ENCODE measurements at places on chromosomes 16 and 17. TPM values are rescaled to one million over a fixed set of nuclear protein-coding genes. Genes with fewer than 3 reads are reported as not detected.

- no peak overlapping the region for H3K4me3 ChIP-seq
- no peaks in the 10 kb centered on the region for H3K36me3 ChIP-seq
- no peak for DNase-seq
- no peaks in the 10 kb centered on the region for H3K27me3 ChIP-seq
- no peaks in the 10 kb centered on the region for H3K4me1 ChIP-seq
- H3K27ac ChIP-seq = no peak overlapping the region
Observed at GRCh38 chr16:48451323-48451722, 66.1 kb upstream of the SIAH1 start.

The DNASE1 gene
- total RNA-seq = 21.7 TPM

The EVI2B gene
- 12.7 TPM for total RNA-seq

DNA sequence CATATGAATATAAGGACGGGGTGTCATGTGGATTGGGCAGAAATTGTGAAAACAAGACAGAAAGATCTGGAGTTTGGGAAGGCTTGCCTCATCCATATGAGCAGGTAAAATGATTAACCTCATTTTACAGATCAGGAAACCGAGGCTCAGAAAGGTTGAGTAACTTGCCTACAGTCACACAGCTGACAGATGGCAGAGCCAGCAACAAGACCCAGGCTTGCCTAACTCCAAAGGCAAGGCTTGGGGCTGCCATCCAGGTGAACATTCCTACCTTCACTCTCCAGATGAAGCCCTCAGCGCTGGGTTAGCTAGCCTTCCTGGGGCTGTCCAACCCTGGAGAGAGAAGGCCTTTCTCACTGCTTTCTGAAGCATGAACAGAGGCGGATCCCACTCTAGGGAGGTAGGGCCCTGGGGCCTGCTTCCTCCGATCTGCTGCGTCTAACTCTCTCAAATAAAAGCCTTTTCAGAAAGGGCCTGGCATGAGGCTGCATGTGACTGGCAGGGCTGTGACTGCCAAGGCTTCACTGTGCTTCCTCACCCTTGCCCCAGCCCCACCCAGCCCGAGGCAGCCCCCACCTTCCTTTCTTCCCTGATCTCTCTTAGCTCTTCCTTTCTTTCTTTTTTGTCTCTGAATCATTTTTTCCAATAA lies 107.8 kb downstream of the GNAO1 start:
- DNase-seq = no peak
- H3K27me3 ChIP-seq = no peaks in the 10 kb centered on the region
- H3K4me3 ChIP-seq = no peak overlapping the region
- no peaks in the 10 kb centered on the region for H3K4me1 ChIP-seq
- H3K27ac ChIP-seq = no peak overlapping the region
- H3K36me3 ChIP-seq = no peaks in the 10 kb centered on the region

- H3K4me3 ChIP-seq = no peak overlapping the region
- no peaks in the 10 kb centered on the region for H3K4me1 ChIP-seq
- no peak overlapping the region for H3K27ac ChIP-seq
- no peaks in the 10 kb centered on the region for H3K36me3 ChIP-seq
Observed at GRCh38 chr17:48378708-48379392, 51.2 kb downstream of the SKAP1 start.

GRCh38 chr17:58993311-58993710 lies 113.4 kb downstream of the TRIM37 start:
- DNase-seq = no peak
- H3K27ac ChIP-seq = no peak overlapping the region
- no peaks in the 10 kb centered on the region for H3K36me3 ChIP-seq
- no peaks in the 10 kb centered on the region for H3K27me3 ChIP-seq
- no peak overlapping the region for H3K4me3 ChIP-seq
- H3K4me1 ChIP-seq = no peaks in the 10 kb centered on the region

The NEUROD2 gene
- not detected for total RNA-seq

GRCh38 chr16:69036399-69037091 lies 68.9 kb upstream of the HAS3 start:
- H3K27me3 ChIP-seq = no peaks in the 10 kb centered on the region
- H3K36me3 ChIP-seq = no peaks in the 10 kb centered on the region
- H3K4me3 ChIP-seq = no peak overlapping the region
- DNase-seq = no peak
- H3K27ac ChIP-seq = no peak overlapping the region

DNA sequence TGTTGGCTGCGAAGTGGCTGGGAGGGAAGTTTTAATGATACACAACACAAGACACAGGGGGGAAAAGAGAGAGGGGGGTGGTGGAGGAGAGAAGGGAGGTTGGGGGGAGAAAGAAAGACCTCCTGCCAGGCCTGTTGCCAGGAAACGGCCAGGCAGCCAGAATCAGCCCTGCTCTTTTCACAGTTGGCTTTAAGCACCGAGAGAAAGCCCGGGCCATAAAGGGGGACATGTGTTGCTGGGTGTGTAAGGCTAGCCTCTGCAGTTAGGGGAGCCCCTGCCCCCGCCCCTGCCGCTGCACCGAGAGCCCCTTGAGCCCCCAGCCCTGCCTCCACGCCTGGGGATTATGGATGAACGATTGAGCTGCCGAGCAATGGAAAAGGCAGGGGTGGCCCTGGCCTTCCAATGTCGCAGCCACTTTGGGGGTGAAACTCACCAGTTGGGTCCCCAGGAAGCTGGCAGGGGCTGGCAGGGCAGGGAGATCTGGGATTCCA lies 13.9 kb upstream of the WNT3 start:
- H3K27me3 ChIP-seq = no peaks in the 10 kb centered on the region
- no peaks in the 10 kb centered on the region for H3K4me1 ChIP-seq
- no peaks in the 10 kb centered on the region for H3K36me3 ChIP-seq
- no peak for DNase-seq
- no peak overlapping the region for H3K27ac ChIP-seq

The KRTAP3-2 gene
- not detected for total RNA-seq

DNA sequence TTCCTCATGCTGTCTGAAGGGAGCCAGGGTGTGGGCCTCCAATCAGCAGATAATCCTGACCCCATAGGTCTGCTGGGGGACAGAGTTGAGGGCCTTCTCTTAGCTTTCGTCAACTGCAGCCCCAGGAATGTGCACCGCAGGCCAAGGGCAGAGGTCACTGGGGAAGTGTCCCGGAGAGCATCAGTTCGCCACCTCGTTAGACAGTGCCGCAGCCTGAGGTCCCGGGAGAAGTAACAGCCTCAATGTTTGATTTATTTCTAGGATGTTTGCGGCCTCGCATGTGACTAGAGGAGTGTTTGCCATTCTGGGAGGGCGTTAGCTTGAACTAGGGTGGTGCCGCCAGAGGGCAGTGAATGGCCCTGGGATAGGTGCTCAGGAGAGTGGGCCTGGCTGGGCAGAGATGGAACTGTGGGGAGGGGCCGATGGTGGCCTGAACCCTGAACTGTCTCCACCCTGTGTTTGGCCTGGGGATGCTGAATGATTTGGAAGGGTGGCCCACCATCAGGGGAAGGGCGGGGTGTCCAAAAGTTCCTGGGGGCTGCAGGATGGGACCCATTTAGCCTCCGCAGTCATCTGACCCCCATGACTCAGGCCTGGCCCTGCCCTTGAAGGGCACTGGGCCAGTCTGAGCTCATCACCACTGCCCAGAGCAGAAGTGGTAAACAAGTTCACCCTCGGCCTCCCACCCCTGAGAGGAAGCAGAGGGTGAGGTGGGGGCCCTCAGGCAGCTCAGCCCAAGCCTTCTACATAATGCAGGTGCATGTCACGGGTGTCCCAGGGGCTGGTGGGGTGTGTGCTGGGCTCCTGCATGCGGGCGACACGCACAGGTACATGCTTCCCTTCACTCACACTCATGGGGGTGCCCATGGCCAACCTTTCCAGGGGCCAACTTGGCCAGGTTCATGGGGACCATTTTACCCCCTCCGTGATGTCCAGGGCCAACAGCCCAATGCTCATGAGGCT lies 12.4 kb upstream of the TAC4 start:
- no peak for DNase-seq
- no peaks in the 10 kb centered on the region for H3K36me3 ChIP-seq
- H3K27ac ChIP-seq = no peak overlapping the region
- H3K27me3 ChIP-seq = no peaks in the 10 kb centered on the region
- H3K4me1 ChIP-seq = peaks cover 5% of the 10 kb centered on the region

DNA sequence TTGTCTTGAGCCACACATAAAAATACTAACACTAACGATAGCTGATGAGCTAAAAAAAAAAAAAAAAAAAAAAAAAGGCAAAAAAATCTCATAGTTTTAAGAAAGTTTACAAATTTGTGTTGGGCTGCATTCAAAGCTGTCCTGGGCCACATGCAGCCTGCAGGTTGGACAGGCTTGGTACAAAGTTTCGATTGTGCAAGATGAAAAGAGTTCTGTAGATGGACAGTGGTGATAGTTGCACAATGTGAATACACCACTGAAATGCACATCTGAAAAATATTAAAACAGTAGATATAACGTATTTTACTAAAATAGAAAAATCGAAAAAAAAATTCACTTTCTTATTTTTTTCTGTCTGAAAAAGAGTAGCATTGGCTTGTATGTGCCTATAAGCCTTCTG lies 42.9 kb downstream of the AMFR start:
- H3K27me3 ChIP-seq = no peaks in the 10 kb centered on the region
- no peak for DNase-seq
- no peak overlapping the region for H3K27ac ChIP-seq
- peaks cover 20% of the 10 kb centered on the region for H3K36me3 ChIP-seq
- no peak overlapping the region for H3K4me3 ChIP-seq

DNA sequence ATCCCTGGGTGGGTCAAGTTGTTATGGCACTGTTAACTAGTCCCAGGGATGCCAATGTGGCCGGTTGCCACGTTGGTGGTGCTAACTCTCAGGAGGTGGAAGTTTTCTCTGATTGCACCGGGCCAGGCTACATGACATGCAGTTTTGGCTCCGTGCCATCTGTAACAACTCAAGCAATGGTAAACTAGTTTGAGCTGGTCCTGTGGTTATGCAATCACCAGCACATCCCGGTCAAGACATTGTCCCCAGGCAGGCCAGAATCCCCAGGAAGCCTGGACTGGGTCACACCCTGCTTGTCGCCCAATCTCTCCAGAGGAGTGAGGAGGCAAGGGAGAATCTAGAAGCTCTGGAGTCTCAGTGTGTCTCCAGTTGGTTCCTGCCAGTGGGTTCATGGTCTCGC lies 10.1 kb upstream of the CCL17 start:
- no peak overlapping the region for H3K4me3 ChIP-seq
- DNase-seq = no peak
- no peaks in the 10 kb centered on the region for H3K4me1 ChIP-seq
- H3K27me3 ChIP-seq = no peaks in the 10 kb centered on the region
- H3K27ac ChIP-seq = no peak overlapping the region

DNA sequence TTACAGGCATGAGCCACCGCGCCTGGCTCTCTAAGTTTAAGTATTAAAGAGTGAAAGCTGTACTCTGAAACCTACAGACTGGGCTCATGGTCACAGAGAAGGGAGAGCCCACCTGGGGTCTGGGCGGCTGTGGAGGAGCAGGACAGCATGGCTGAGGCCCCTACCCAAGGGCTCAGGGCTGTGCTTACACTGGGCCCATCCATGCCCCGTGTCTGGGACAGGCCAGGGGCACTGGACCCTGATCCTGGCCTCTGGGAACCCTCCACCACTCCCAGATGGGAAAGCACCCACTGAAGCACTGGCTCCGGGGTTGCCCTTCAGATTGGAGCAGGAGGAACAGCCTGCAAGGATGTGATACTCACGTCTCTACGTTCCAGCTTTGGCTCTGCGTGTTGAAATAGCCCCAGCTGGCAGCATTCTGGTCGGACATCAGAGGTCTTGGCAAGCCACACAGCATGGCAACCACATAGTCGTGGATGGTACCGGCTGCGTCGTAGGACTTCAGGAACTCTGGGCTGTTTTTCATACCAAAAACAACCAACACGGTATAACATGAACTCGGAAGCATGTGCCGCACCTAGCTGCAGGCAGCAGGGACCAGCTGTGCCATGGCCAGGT lies 13.0 kb downstream of the SHPK start:
- H3K4me3 ChIP-seq = no peak overlapping the region
- H3K27me3 ChIP-seq = no peaks in the 10 kb centered on the region
- no peak overlapping the region for H3K27ac ChIP-seq
- peaks cover 71% of the 10 kb centered on the region for H3K36me3 ChIP-seq
- no peak for DNase-seq

- no peak overlapping the region for H3K27ac ChIP-seq
- no peaks in the 10 kb centered on the region for H3K27me3 ChIP-seq
- no peaks in the 10 kb centered on the region for H3K4me1 ChIP-seq
- peak; percentile 6 for DNase-seq
- H3K4me3 ChIP-seq = no peak overlapping the region
- H3K36me3 ChIP-seq = no peaks in the 10 kb centered on the region
Observed at GRCh38 chr17:80815151-80815681, 176.4 kb upstream of the CHMP6 start.

Data from adrenal gland (tissue), 19 donors.